SJCRH30 (cell line): ENCODE measurements at places on chromosomes 6 and 20. TPM values are rescaled to one million over a fixed set of nuclear protein-coding genes. Genes with fewer than 3 reads are reported as not detected.

DNA sequence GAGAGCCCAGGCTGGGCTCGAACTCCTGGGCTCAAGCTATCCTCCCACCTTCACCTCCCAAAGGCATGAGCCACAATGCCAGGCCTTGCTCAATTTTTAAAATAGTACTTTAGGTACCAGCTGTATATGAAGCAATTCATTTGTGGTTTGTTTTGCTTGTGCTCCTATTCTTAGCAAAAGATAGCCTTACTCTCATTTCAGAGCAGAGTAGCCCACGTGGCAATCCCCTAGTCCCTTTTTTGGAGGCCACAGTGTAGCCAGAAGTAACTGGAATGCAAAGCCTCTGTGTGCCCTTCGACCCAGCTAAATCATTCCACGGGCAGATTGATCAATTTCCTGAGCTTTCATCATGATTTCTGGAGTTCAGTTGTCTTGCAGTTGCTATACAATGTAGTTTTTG is 372.2 kb downstream of the NRN1 start:
- H3K4me3 ChIP-seq = no peak overlapping the region
- H3K36me3 ChIP-seq = no peaks in the 10 kb centered on the region
- DNase-seq = no peak

DNA sequence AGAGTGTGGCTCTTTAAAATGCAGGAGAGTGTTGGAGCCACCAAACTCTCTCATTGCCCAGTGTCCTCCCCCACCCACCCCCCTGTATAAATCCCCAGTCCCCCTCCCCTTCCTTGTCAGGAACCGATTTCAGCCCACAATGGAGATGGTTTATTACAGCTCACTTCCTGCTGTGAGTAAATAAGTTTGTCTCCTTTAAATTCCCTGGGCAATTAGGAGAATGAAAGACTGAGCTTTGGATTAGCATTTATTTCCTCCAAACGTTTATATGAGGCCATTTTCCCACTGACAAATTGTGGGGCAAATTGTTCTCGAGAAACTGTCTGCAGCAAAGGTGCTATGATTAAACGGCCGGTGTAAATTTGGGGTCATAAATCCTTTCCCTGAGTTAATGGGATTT is 128.8 kb downstream of the DHX35 start:
- no peak overlapping the region for H3K4me3 ChIP-seq
- H3K27ac ChIP-seq = no peak overlapping the region
- H3K4me1 ChIP-seq = no peaks in the 10 kb centered on the region
- DNase-seq = no peak
- peaks cover 20% of the 10 kb centered on the region; the same call in 1 of the 2 replicates for H3K27me3 ChIP-seq

DNA sequence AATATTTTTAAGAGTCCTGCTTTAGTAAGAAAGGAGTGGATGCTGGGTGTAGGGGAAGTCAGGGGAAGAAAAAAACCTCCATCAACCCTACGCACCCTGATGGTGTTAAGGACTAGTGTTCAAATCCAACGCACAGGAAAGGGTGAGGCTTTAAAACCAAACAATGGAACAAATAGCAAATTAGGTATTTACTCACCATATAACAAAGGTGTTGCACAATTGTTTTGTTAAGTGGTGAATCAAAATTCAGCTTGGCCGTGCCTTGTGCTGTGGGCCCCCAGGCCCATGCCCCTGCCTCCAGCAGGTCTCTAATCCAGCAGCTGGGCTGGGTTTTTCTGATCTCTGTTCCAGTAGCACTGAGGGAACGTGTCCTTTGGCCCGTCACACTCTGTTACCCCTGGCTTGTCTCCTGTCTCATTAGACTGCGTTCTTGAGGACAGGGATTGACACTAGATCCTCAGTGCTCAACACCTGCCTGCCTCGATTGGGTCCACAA is 11.8 kb downstream of the FAM83D start:
- no peaks in the 10 kb centered on the region for H3K27me3 ChIP-seq
- peaks cover 84% of the 10 kb centered on the region for H3K36me3 ChIP-seq
- DNase-seq = no peak
- H3K4me1 ChIP-seq = peaks cover 13% of the 10 kb centered on the region

GRCh38 chr6:37848371-37848770 is 28.8 kb downstream of the ZFAND3 start:
- H3K27ac ChIP-seq = no peak overlapping the region
- H3K4me3 ChIP-seq = no peak overlapping the region
- no peaks in the 10 kb centered on the region for H3K27me3 ChIP-seq
- peaks cover 7% of the 10 kb centered on the region for H3K4me1 ChIP-seq

The SSTR4 gene
- not detected in 2 replicates for total RNA-seq

The IL22RA2 gene
- total RNA-seq = not detected in 2 replicates
